Stimulated activated CD4-positive, alpha-beta T cell treated with anti-CD3 and anti-CD28 coated beads, TNF-alpha, amount 100 ng/mL, for 4 hours (primary cell): ENCODE measurements at places on chromosomes 2 and 18.

- DNase-seq = no peak
Observed at GRCh38 chr18:64275593-64276300, 126.9 kb upstream of the LINC00305 start.

GRCh38 chr2:194698012-194698411, 959.0 kb upstream of the SLC39A10 start:
- DNase-seq = no peak

DNA sequence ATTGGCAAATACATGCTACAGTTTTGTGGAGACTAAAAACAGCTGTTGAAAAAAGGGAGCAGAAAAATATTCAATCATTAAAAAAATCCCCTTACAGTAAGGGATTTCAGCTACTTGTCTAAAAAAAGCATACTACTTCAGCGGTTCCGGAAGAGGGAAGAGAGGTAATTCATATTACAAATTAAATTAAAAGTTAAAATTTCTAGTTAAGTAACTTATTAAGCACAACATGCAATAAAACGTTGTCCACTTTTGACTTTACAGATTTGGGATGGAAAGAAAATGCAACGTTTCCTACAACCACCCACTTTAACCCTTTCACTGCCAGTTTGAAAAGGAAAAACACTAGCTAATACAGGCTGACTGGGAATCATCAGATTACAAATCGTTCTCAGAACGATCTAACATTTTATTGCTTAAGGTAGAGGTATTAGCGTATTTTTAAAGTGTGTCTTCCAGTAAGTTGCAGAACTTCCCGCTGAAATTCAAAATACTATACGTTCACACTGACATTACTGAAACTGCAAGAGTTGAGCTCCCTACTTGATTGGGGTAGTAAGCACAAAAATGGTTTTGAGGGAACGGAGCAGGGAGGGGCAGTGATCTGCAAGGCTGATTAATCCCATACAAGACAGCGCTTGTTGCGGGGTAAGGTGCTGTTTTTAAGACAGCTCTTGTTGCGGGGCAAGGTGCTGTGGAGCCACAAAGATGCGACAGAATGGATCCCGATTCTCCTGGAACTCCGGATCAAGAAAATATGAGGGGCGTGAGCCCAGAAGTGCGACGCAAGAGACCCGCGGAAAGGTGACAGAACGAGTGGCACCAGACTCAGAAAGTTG, 743 bp downstream of the HADHA start:
- DNase-seq = no peak

DNA sequence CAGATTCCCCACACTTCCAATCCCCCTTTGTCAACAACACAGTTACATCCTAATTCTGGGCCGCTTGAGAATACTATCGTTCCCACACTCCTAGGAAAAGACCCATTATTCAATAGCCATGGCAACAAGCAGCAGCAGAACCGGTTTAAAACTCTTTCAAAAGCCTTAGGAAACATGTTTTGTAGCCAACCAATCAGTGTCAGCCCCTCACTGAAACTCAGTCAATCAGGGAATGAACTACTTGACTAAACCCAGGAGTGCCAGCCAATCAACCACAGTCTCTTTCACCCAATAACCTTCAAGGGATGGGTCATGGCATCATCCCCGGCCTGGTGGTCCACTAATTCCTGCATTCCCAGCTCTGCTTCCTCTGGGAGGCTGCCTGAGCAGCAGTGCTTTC, 204.8 kb upstream of the HS6ST1 start:
- DNase-seq = no peak

DNA sequence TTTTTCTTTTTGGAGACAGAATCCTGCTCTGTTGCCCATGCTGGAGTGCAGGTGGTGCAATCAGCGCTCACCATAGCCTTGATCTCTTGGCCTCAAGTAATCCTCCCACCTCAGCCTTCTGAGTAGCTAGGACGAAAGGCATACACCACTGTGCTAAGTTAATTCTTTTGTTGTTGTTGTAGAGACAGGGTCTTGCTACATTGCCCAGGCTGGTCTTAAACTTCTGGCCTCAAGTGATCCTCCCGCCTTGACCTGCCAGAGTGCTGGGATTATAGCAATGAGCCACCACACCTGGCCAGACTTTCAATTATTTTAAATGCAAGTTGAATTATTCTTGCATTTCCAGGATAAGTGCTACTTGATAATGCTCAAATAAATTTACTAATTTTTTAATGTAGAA, 126.5 kb downstream of the DTNB start:
- DNase-seq = no peak

- DNase-seq = no peak
Observed at GRCh38 chr18:48889115-48889941, 61.4 kb downstream of the SMAD7 start.

DNA sequence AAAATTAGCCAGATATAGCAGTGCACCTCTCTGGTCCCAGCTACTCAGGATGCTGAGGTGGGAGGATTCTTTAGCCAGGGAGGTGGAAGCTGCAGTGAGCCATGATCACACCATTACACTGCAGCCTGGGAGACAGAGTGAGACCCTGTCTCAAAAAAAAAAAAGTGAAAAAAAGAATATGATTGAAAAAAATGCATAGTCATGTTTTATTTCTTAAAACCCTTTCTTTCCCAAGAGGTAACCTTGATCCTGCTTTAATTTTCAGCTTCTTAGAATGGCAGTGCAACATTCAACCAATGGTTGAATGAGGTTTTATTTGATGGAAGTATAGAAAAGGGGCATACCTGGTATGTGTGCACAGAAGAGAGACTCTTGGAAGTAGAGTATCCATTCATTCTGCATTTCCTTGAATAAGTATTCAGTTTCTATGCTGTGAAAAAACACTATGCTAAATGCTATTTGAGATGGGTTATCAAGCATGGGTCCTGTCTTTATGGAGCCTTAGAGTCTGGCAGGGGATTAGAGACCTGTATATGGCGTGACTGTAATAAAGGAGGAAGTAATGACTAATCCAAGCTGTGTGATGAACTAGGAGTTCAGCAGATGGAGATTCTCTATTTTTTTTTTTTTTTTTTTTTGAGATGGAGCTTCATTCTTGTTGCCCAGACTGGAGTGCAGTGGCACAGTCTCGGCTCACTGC, 146.3 kb downstream of the WDSUB1 start:
- no peak for DNase-seq

DNA sequence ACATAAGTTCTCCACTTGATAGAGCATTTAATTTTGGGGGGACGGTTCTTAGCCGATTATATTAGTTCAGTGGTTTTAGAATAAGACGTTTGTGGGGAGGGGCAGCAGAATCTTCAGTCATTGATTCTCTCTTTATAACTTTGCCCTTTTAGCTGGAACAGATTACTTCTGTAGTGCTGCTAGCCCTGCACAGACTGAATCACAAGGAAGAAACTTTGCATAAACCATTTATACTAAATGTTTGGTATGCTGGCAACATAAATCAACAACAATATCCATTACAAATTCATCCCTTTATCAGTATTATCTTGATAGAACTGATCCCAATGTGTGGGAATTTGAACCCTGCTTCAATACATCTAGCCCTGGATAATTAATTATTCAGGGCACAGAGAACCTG, 112.2 kb downstream of the GPD2 start:
- no peak for DNase-seq

DNA sequence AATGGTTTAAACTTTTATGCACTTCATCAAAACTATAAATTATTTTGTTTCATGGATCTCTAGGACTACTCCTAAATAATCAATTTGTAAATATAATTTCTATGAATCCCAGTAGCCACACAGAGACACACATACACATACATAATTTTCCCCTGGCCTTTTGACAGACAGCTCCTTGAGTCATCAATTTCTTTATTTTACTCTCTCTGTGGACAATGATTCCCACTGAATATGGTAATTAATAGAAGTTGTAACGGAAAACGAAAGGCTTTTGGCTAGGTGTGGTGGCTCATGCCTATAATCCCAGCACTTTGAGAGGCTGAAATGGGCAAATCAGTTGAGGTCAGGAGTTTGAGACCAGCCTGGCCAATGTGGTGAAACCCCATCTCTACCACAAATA, 235.1 kb downstream of the EPHA4 start:
- no peak for DNase-seq

DNA sequence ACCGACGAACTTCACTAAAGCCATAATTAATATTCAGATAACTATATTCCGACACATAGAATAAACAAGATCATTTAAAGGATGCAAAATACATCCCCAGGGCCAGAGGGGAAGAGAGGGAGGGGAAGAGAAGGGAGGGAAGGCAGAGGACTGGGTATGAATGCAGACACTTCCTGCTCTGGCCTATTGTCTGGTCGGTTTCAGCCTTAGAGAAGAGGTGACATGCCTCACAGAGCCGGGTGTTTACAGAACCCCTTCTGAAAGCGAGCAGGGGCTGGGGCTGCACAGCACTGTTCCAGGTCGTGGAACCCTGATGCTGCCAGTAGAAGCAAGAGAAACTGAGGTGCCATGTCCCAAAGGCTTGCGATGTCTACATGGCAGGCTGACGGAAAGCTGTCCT, 31.0 kb downstream of the CELF4 start:
- DNase-seq = no peak

DNA sequence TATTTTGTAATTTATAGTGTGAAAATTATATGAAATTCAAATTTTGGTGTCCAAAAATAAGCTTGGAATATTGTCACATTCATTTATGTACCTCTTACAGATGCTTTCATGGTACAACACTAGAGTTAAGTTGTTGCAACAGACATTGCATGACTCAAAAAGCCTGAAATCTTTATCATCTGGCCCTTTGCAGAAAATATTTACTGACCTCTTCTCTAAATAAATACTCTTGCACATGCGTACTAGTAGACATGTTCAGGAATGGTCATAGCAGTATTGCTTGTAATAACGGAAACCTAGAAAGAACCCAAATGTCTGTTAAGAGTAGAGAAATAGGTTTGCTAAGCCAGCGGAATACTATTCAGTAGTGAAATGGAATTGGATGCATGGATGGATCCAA, 60.4 kb downstream of the GALNT1 start:
- no peak for DNase-seq

GRCh38 chr18:41370740-41371139, 584.3 kb upstream of the PIK3C3 start:
- DNase-seq = no peak
